HuH-7 (cell line): ENCODE measurements at places on chromosomes 3 and 15.

DNA sequence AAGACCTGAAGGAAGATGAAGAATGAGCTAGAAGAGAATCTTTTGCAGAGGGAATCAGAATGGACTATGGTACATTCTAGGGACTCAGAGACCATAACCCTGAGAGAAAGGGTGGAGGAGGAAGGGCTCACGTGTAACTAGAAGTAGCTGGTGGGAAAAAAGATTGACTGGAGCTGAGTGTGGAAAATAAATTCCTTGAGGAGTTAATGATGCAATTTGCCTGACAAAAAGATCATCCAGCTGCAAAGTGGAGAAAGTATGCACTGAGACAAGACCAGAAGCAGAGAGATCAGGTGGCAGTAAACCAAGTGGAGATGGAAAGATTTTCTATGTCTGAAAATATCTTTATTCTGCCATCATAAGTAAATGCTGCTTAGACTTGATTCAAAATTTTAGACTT, 52.9 kb upstream of the TBL1XR1 start:
- no peak for DNase-seq

- no peak for DNase-seq
Measured at GRCh38 chr15:77831986-77832385, 199.3 kb upstream of the LINGO1 start.

- DNase-seq: no peak
Measured at GRCh38 chr3:63523100-63523499, 129.4 kb upstream of the SNTN start.

GRCh38 chr3:24156466-24156865, 211.4 kb downstream of the NR1D2 start:
- no peak for DNase-seq

- no peak for DNase-seq
Measured at GRCh38 chr3:70177881-70178645, 134.4 kb downstream of the MDFIC2 start.

- no peak for DNase-seq
Measured at GRCh38 chr15:90929246-90930019, 2.9 kb downstream of the HDDC3 start.

DNA sequence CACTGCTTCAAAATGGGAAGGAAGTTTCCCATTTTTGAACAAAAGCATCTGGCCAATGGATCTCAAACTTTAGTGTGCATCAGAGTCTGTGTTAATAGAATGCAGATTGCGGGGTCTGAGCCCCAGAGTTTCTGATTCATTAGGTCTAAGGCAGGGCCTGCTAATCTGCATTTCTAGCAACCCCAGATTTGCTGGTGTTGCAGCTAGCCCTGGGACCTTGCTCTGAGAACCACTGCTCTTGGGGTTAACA, 30.7 kb upstream of the USP3 start:
- no peak for DNase-seq

- DNase-seq: no peak
Measured at GRCh38 chr3:187739094-187739560, 6.1 kb downstream of the BCL6 start.

- no peak for DNase-seq
Measured at GRCh38 chr3:194198938-194199337, 63.0 kb downstream of the HES1 start.

DNA sequence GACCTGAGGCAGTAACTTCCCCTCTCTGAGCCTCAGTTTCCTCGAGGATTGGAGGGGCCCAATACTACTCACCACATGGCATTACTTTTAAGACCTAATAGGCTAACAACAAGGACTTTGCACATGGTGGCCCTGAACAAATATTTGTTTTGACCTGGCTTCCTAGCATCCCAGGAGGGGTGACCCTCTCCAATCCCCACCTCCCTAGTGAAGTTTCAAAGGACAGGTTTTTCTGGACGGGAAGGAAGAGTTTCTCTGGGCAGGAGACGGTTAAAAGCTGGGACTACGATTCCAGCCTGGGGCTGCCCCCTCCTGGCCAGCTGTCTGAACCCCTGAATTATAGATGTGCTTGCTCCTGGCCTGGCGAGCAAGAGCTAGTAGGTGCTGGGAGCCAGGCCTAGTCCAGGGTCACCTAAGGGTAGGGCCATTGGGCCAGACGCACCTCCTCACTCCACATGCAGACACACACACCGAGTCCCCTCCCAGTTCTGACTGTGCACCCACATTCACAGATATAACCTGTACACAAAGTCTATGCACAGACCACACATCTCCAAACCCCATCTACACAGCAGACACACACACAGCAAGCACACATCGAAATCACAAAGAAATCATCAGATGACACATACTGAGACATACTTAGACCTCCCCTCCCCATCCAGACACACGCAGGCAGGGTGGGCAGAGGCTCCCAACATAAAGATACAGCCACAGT, 2.7 kb upstream of the ISL2 start:
- no peak for DNase-seq

DNA sequence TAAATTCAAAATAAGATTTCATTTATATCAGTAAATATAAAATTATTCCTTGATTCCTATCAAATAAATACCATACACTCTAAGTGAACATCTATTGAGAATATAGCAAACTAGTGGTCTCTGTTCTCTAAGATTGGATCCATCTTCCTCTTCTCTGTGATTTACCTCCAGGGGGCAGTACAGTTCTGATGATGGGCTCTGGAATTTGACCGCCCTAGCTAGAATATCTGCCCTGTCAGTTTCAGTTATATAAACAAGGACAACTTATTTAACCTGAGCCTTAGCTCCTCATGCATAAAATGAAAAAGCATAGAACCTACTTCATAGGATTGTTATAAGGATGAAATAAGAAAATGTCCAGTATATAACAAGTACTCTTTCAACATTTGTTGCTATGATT, 171.1 kb upstream of the CCDC54 start:
- DNase-seq: peak; percentile 43

DNA sequence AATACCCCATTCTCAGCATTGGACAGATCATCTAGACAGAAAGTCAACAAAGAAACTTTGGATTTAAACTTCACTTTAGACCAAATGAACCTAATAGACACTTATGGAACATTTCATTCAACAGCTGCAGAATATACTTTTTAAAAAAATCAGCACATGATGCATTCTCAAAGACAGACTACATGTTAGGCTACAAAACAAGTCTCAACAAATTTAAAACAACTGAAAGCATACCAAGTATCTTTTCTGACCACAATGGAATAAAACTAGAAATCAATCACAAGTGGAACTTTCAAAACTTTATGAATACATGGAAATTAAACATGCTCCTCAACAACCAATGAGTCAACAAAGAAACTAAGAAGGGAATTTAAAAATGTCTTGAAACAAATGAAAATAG, 37.9 kb downstream of the SERP1 start:
- no peak for DNase-seq

- DNase-seq: no peak
Measured at GRCh38 chr3:141793476-141794260, 30.5 kb downstream of the GRK7 start.

DNA sequence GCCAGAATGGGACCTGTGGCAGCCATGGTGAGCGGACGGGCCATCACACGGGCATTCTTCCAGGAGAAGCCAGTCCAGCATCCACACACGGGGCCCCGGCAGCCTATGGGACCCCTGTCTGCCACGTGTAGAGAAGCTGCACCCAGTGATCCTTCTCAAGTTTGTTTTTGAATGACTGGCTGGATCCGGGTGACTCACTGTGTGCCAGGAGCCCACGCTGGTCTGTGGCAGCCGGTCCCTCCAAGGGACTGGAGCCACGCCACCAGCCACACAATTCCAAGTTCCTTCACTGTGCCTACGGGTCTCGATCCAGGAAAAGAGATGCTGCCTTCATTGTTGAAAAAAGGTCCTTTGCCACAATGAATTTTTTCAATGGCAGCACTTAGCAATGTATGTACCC, 58.1 kb downstream of the ATP10A start:
- DNase-seq: no peak

GRCh38 chr15:77866596-77867125, 210.8 kb downstream of the TBC1D2B start:
- DNase-seq: no peak

GRCh38 chr15:88680241-88681001, 41.6 kb downstream of the ISG20 start:
- no peak for DNase-seq

DNA sequence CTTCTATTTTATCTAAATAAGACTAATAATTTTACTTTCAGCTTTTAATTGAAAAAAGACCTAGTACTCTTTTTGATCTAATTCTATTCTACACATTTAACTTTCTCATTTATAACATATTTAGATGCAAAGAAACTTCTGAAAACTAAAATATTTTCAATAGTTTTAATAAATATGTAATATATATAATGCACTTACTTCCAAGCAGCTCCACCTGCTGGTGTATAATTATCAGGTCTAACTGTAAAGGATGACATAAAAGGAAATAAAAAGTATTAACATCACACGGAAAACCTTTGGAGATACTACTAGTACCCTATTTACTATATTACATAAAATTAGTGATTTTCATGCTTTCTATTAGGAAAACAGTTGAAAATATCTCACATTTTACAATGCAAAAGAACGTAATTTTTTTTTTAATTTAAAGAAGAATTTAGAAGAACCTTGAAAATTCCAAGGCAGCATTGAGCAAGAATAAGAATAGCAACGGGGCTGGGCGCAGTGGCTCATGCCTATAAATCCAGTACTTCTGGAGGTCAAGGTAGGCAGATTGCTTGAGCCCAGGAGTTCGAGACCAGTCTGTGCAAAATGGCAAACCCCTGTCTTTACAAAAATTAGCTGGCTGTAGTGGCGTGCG, 10.2 kb downstream of the PLSCR5 start:
- DNase-seq: no peak

- no peak for DNase-seq
Measured at GRCh38 chr15:92149465-92149864, 244.2 kb upstream of the ST8SIA2 start.

DNA sequence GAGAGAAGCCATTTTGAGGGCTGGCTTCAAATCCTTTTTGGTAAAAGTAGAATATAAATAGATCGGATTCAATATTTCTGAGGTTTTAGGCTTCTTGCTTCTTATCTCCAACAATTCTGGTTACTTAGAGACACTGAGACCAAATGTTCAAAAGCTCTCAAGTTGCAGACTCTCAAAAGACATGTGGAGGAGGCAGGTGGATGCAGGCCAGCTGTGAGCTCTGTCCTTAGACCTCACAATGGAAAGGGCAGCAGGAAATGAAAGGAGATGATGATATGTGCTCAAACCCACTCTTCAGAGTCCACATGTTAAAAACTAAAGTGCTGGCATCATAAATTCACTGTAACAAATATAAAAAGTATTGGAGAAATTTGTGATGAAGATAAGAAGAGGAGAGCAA, 424.9 kb upstream of the ALCAM start:
- DNase-seq: no peak

DNA sequence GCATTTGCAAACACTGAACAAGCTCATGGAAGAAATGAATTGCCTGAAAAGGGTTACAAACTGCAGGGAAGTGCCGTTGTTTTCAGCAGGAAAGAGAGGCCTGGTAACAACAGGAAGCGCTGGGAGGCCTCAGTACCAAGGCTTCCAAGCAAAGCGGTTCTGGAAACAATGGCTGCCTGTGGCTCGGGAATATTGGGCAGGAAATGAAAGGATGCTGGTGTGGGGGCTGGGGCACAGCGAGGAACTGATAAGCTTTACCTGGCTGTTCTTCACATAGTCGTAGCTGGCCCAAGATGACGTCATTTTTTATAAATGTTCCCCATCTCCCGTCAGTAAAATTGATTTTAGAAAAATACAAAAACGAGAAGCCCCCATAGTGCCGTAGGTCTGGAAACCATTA, 55.9 kb downstream of the ARHGAP31 start:
- no peak for DNase-seq

- DNase-seq: no peak
Measured at GRCh38 chr3:31947671-31948091, 33.4 kb downstream of the OSBPL10 start.

DNA sequence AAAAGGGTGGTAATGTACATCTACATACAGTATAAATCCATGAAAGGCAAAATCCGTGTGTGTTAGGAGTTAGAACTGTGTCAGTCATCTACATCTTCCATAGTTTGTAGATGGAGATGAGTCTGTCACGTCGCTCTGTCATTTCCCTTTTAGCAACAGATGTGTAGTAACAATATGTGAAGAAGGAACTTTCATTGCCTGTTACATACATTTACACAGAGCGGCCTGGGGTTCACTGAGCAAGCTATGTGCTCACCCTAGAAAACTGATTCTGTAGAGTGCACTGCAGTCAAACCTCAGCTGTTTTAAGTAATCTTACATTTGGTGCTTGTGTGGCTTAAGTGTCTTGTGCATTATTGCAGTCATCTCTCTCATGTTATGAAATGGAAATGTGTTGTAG, 41.6 kb upstream of the AP3B2 start:
- DNase-seq: no peak

DNA sequence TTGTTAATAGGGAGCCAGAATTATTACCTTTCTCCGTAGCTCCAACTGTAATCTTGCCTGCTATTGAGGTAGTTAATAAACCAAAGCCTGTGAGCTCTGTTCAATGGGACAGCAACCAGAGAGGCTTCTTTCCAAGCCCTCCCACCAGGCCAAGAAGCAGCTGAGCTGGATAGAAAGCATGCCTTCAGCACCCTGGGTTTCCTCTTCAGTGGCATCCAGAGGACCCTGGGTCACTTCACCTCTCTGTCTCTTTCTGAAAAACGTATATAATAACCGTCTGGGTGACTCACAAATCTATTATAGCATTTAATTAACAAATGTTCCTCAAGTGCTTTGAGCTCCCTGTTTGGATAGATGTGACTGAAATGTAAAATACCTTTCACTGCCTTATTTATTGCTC, 420.0 kb downstream of the LPP start:
- no peak for DNase-seq
